ENCODE measurements at places on chromosomes 6 and 20.

DNA sequence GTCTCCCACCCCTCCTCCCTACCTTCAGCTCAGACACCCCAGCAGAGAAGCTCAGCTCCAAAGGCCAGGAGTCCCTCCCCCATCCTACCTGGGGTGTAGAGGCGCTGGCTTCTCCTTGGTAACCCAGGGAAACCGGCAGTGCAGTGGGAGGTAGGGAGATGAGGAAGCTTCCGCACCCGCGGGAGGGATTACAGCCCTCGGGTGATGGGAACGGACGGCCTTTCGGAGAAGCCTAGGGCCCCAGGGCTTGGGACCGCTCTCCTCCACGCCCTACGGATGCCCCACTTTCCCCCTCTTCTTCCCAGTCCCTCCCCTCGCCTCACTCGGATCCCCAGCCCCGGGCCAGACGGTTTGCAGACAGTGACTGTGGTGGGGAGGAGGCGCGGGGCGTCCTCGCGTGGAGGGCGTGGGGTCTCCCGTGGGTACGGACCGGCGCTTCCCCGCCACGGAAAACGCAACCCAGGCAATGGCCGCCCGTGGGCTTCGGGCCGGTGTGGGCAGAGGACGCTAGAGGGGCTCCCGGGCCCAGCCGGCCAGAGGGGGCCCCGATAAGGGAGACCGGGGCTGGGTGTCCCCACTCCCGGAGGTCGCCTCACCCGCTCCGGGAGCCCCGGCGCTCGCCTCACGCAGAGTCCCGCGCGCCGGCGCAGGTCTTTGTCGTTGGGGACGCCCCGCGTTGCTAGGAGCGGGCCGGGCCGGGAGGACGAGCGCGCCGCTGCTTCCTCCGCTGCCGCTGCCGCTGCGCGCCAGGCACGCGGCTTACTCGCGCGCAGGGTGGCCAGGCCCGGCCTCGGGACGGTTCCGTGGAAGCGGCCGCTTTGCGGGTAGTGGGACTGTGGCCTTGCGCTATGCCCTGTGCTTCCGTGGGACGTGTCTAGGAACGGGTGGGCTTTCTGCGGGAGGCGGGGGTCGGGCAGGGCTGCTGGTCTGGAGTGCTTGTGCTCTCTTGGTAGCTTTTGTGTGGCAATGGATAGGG, 15.8 kb downstream of the AARS2 start:
- DNase-seq, result peak; percentile 19

DNA sequence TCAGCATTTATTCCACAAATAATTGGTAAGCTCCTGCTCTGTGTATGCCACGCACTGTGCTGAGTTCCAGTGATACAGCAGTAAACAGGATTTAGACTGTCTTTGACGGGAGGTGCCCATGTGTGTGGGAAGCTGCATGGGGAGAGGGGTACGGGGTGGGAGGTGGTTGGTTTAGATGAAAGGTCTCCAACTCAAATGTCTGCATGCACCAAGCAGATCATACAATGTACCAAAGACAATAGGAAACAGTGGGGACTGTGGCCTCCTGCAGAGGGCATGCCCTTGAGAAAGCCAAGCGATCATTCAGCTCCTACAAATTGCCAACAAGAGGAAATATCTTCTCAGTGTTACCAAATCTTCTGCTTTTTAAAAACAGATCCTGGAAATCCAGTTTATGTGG, 36.1 kb downstream of the SLC22A2 start:
- no peak for DNase-seq

- DNase-seq, result no peak
Measured at GRCh38 chr20:4073852-4074741, 58.7 kb upstream of the RNF24 start.

- DNase-seq, result no peak
Measured at GRCh38 chr6:149109397-149110070, 208.0 kb upstream of the TAB2 start.

GRCh38 chr6:192313-192664, 100.0 kb upstream of the DUSP22 start:
- no peak for DNase-seq

- no peak for DNase-seq
Measured at GRCh38 chr6:34743625-34744293, 13.5 kb upstream of the SNRPC start.

- peak; percentile 3 for DNase-seq
Measured at GRCh38 chr20:43983904-43984361, 69.3 kb downstream of the TOX2 start.

- no peak for DNase-seq
Measured at GRCh38 chr6:5764401-5764955, 242.2 kb downstream of the NRN1 start.

GRCh38 chr6:121940728-121941127, 458.7 kb upstream of the HSF2 start:
- no peak for DNase-seq

DNA sequence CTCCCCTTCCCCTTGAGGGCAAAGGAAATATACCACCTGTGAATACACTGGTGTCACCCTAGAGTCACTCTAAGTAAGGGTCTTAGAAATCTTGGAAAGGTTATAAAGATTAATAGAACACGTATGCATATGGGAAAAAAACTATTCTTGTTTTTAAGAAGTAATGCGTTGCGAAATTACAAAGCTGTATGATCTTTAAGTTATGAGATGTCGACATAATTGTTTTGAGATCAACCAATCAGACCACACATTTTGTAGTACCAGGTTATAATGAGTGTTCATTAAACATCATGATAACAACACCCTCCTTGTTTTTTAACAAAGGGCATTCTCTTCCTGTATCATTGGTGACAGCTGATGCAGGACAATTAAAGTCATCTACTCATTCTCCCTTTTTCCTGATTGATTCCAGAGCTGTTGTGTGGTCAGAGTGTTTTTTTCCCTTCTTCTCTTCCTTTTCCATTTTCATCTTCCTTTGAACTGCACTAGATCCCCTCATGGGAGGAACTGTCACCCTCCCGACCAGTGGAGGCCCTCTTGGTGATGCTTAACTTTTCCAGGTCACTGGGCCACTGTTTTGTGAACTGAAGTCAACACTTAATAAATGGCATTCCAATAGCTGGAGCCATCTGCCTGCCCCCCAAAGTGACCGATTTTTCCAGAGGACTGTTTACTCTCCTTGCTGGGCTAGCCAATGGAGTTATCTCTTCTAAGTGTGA, 37.0 kb downstream of the PRDM1 start:
- DNase-seq, result no peak

DNA sequence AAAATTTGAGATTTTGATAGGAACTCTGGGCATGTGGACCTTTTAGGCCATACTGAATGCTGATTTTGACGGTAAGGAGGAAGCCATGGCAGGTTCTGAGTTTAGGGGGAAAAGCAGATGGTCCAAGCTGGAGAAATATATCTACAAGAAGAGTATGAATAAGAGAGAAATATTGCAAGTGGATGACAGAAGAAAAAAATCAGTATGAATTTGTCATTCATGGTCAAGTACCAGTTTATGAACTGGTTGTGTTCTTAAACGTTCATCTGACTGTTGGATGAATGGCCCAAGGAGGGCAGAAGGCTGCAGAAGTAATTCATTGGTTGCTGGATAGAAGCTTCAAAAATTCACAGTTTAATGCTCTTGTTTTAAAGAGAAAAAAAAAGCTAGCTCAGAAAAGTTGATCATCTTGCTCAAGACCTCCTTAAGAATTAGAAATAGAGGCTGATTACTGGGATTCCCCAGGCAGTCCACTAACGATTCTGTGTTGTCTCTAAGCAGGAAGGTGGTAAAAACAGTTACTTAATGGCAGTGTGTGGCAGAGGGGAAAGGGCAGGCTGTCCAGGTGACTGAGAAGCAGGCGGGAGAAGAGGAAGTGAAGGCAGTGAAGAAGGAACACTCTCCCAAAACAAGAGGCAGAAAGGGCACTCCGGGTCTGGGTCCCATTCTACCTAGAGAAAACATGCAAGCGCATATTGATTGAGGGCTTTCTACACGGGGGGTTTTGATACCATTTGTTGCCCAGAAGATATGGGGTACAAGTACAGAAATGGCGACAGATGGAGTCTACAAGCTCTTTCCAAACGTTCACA, 2.0 kb upstream of the DUSP22 start:
- DNase-seq, result no peak

GRCh38 chr6:132843316-132844035, 29.1 kb downstream of the RPS12 start:
- no peak for DNase-seq

DNA sequence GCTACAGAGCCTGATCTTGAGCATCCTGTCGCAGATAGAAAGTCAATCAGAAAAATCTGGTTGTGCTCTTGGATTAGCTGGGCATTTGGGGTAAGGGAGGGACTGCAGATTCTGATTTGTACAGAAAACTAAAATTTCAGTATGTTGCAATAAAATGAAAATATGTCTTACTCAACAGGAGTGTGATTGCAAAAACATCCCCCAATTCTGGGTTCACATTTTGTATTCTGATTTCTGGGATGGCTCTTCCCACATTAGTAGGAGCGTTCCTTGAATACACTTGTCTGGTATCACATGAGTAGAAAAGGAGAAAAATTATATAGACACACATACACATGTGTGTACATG, 40.5 kb downstream of the PANK2 start:
- no peak for DNase-seq

DNA sequence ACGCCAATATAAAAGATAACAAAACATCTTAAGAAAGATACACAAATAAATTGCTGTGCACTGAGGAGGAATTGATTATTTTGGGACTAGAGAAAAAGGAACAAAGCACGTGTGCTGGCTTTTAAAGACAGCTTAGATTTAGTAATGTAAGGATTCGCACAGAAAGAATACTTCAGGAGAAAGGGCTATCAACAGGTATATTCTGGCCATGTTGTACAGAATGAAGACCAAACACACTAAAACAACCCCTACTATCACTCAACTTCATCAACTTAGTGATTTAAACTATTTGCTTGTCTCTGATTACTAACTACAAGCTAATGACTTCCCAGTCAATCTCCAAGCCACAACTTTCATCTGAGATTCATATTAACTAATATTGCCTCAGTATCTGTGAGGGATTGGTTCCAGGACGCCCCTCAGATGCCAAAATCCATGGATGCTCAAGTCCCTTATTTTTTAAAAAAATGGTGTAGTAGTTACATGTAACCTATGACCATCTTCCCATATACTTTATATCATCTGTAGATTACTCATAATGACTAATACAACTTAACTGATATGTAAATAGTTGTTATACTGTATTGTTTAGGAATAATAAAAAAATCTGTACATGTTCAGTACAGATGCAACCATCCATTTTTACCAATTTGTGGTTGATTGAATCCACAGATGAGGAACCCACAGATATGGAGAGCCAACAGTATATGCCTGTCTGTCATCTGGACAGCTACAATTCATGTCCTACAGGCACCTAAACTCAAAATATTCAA, 4.5 kb downstream of the DEK start:
- no peak for DNase-seq

DNA sequence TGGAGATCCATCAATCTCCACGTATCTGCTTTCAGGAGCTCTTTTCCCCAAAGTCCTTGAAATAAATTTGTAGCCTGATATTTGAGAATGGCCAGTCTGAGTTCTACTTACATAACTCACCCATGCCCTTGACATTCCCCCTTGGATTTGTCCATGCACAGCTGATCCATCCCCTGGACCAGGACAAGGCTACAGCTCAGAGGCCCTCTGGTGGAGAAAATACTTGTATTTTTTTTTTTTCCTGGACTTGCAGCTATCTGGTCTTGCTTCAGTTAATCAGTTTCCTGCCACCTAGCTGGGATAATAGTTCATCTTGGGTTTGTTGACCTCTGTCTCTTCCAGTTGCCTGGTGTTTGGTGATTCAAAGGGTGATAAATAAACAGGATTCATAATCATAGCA, 467.6 kb downstream of the DHX35 start:
- DNase-seq, result no peak

GRCh38 chr6:146937316-146937715, 266.9 kb upstream of the STXBP5 start:
- DNase-seq, result no peak

GRCh38 chr20:47600967-47601547, 99.4 kb downstream of the NCOA3 start:
- DNase-seq, result no peak

DNA sequence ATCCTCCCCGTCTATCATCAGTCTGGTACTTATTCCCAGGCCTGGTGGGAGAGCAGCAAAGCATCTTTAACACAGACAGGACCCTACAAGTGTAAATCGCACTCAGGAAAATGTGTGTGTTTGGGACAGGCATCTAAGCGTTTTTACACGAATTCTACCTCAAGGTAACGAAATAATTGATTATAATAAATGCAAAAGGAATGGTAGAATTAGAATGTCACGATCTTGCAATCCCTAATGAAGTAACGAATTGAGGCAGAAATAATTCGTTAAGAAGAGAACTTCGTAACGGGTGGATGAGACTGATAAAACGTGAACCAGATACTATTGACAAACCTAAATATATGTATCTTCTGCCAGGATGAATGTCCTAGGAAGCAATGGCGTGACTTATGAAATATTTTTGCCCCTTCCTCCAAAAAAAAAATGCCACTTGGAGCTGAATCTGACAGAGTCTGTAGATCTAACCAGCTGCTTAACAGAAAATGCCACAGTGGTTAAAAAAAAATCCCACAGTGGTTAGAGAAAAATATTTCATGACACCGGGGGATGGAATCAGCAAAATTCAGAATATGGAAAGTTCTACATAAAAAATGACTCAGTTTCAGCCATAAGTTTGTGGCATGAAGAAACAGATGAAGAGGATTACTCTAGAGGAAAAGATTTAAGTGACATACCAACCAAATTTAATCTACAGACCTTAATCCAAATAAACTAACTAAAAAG, 68.7 kb downstream of the F13A1 start:
- DNase-seq, result no peak

DNA sequence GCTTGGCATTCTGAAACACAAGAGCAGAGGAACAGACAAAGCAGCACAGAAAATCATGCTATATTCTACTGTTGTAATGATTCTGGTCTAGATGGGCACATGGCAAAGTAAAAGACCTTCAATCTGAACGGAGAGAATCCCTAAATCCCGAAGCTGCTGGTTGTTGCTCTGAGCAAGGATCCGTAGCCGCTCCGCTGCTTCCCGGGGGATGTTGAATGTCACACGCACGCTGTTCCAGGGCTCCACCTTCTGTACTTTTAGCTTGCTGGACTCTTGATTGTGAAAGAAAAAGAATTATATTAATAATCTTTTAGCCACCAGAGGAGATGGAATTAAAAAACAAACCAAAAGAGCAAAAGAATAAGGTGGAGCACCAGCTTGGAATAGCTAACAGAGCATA, 49.3 kb downstream of the NCOA6 start:
- DNase-seq, result no peak

Measured in CD4-positive, alpha-beta T cell treated with Interleukin-17A for 1 hour (primary cell).